ENCODE measurements at places on chromosomes 6 and 20.

DNA sequence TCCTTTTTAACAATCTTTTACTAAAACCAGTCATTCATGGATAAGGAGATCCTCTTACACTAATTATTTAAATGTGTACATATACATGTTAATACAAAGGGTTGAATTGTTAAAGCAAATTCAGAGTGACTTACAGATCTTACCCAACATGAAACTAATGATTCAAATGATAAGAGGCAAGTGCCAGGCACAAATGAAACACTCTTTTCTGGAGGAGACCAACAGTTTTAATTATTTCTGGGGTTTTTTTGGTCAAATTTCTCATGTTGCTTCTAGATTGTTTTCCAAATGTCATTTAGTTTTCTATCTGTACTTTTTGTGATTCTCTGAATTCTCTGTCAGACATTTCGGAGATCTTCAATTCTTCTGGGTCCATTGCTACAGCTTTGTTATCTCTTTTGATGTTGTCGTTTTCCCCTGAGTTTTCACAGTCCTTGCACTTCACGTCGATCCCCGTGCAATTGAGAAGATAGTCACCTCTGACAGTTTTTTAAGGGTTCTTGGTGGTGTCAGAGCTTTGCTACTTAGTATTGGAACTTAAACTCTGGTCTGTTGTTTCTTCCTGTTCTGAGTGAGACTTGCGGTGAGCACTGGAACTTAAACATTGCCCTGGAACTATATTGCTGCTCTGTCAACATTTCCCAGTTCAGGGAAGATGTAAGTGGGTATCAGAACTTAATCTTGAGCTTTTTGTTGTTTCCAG, 23.2 kb downstream of the MAS1 start:
- no peak for DNase-seq

GRCh38 chr6:143743301-143744166, 65.8 kb downstream of the PHACTR2 start:
- DNase-seq: no peak

- no peak for DNase-seq
These were observed 145.5 kb upstream of the RNF24 start for GRCh38 chr20:4160761-4161305.

DNA sequence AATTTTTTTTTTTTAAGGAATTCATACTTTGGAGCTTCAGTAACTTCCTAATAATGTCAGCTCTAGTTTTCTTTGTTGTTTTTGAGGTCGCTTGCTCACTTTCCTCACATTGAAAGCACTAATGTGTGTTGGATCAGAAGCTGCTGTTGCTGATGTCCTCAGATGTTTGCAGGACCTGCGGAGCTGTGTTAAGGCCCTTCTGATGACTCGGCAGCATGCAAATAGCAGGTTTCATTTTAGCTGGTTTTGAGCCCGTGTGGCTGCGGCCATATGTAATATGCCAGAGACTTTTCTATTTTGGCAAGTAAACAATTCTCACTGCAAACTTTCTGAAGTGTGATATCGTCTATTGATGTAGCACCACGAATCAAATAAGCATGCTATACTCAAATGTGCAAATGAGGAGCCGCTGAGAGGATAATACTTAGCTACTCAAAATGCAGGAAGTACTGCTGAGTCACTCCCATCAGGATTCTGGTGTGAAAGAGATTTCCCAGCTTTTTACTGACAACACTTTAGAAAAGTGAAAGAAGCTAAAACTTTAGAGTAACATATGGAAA, 187.8 kb downstream of the SASH1 start:
- no peak for DNase-seq

- no peak for DNase-seq
These were observed 4.2 kb upstream of the PARD6B start for GRCh38 chr20:50726955-50727791.

- no peak for DNase-seq
These were observed 29.4 kb upstream of the ZNF831 start for GRCh38 chr20:59134182-59134581.

DNA sequence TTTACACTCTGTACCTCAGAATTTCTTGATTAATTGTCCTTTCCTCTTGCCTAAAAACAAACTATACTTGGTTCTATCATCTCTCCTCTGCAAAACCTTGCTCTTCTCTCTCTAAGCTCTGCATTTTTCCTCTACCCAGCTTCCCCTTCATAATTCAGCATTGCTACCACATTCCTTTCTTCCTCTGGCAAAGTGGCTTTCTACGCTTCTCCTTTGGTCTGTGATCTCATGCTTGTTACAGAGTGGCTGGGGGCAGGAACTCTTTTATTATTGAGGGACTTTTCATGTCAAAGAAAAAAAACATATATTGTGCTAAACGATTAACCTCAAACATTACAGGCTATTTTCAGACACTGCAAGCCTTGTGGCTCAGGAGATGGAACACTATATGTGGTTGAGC, 333.3 kb upstream of the KCNQ5 start:
- no peak for DNase-seq

GRCh38 chr6:70616728-70617260, 50.1 kb downstream of the SDHAF4 start:
- no peak for DNase-seq

GRCh38 chr6:160959726-160960435, 31.7 kb upstream of the MAP3K4 start:
- no peak for DNase-seq

DNA sequence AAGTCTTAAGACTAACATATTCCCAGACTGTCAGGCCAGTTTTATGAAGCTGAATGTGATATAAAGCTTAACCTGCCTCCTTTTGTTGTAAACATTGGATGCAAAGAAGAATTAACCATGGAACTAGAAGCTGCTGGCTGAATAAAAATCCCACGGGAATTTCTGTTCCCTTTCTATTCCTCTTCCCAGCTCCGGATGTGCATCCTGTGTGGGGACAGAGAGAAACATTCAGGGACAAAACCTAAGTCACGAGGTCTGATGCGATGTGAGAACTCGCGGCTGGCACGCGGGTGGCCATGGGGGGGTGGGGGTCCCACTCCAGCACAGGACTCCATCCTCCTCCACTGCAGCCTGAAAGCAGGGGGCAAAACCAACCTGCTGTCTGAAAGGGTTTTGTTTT, 32.2 kb downstream of the RAMACL start:
- DNase-seq: no peak

- DNase-seq: no peak
These were observed 43.9 kb downstream of the INSM1 start for GRCh38 chr20:20411836-20412235.

- DNase-seq: no peak
These were observed 69.5 kb upstream of the FABP7 start for GRCh38 chr6:122709922-122710512.

DNA sequence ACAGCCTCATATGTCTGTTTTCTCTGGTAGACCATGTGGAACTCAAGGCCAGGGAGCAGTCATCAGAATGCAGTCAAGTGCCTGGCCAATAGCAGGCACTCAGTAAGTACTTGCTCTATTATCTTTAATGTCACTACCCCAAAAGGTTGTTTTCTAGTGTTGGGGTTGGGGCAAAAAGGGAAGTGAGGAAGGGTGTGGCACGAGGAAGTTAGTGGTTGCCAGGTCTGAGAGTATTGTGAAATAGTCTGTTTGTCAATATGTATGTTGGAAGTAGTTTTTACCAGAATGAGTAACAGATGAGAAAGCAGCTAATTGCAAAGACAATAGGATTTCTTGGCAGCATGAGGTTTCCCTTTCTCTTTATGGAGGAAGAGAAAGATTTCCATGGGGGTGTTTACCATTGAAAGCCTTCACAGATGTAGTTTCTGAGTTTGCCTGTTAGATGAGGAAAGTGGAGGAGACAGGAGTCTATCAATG, 59.5 kb upstream of the ARMH2 start:
- no peak for DNase-seq

GRCh38 chr6:2805031-2805430, 36.6 kb downstream of the SERPINB1 start:
- no peak for DNase-seq

DNA sequence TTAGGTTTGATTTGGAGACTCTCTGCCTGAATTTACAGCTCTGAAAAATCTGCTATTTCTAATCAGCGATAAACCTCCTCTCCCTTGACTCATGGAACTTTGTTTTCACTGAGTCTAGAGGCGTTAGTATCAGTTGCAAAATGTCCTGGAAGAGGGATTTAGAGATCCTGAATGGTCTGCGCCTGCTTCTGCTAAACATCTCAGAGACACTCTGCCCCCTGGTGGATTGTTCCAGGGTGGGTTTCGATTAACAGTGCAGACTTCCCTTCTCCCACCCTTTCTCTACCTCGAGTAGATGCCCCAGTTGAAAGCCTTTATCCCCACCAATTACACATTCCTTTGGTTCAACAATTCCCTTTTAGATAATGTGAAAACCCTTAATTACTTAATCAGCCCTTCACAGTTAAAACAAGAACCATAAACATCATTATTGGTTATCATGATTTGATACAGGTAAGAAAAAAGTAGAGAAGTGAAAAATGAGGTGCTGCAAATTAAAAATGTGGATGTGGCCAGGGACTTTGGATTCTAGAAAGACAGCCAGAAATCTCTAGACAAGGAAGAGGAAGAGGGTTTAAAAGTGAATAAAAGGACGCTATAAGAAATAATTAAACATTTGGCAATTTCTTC, 5.5 kb downstream of the HTR1B start:
- DNase-seq: peak; percentile 67
